ENCODE measurements at places on chromosomes 2 and 18.

GRCh38 chr18:62732617-62733016 is 17.3 kb downstream of the PHLPP1 start:
- DNase-seq: no peak

DNA sequence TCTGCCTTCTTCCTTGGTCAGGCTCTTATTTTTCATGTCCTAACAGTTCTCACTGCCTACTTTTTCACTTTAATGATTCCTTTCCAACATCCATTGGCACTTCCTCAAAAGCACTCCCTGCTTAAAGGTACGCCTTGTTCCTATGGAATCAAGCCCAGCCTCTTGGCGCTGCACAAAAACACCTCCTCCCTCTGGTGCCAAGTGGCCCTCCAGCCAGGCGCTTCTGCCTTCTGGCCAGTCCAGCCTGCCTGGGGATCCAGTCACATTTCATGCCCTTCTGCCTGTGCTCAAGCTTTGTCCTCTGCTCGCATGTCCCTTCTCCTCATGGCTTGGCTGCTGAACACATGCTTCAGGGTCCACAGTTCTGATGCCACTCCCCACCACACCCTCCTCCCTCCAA is 6.3 kb downstream of the TPRKB start:
- no peak for DNase-seq

GRCh38 chr2:11022064-11022463 is 110.3 kb downstream of the KCNF1 start:
- DNase-seq: no peak

DNA sequence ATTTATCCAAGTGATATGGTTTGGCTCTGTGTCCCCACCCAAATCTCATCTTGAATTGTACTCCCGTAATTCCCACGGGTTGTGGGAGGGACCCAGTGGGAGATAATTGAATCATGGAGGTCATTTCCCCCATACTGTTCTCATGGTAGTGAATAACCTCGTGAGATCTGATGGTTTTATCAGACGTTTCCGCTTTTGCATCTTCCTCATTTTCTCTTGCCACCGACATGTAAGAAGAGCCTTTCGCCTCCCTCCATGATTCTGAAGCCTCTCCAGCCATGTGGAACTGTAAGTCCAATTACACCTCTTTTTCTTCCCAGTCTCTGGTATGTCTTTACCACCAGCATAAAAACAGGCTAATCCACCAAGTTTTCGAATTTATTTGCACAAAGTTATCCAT is 20.3 kb upstream of the CHST10 start:
- DNase-seq: no peak

DNA sequence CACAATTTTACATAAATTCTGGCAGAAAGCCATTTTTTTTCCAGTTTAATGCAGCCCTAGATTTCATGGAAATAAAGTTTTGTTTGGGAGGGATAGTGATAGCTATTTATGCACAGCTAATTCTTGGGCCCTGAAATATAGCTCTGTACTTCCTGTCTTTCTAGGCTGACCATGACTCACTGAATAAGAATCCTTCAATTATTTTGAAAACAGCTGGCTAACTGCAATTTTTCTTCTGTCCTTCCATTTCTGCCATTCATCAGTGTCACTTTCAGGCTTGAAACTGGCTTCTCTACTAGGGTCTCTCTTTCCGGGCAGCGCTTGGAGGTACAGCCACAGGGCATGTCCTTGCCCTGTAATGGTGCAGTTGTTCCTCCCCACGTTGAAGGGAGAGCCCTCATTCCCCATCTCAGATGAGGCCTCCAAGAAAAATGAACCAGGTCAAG is 97.1 kb upstream of the TMEM178A start:
- DNase-seq: no peak

DNA sequence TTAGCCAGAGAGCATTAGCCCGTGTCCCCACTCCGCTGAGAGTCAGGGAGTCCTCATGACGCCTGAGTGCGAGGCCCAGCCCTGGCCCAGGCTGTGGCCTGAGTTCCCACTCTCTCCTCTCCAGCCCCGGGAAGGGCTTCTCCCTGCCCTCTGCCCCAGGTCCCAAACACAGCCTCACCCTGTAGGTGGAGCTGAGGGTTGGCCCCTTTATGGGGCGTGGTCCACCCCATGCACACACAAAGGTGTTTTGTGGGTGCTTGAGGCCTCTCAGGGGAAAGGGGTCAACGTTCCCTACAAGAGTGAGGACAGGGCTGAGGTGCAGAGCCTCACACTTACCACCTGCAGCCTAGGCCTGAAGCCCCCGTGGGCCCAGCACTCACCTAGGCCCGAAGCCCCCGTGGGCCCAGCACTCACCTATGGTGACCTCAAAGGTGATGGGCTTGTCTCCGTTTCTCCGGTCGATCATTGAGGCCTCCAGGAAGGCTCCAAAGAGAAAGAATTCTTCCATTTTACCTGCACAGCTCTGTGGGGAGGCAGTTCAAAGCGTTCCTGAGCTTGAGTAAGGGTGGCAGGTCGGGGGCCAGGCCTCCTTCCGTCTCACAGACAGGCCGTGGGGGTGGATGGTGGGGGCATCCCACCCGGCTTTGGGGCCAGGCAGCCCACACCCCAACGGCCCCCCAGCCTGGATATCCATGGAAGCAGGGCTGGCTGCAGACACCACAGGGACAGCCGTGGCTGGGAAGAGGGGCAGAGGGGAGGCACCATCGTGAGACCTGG is 2.1 kb upstream of the OTOF start:
- no peak for DNase-seq

DNA sequence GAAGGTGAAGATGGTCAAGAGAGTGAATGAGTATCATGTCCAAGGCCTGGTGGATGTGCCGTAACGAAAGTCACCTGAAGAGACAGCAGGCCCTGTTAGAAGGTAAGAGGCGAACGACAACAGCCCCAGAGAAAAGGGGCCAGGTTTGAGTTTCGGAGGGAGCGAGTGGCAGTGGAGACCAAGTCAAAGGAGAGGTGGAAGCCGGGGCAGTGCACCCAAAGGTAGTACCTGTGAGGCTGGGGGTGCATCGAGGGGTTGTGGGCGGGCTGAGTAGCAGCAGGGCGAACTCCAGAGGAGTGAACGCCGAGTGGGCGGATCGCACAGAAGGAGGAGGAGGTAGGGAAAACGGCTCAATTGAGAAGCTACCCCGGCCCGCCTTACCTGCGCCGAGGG is 358 bp downstream of the USP37 start:
- DNase-seq: peak; percentile 73

DNA sequence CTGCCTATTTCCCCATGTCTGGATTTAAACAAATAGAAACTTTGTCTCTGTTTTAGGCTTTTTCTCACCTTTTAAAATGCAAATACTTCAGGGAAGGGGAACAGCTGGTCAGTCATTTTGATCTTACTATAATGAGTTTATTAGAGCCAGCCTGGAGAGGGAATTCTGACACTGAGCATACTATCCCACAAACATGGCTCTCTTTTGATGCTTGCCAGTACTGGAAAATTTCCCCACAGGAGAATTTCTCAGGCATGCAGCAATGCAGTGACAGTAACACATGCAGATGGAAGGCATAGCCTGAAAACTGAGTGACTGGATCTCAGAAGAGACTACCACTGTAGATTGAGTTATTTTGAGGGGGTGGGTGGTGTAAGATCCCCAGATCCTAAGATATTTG is 974.3 kb upstream of the CELF4 start:
- DNase-seq: no peak

DNA sequence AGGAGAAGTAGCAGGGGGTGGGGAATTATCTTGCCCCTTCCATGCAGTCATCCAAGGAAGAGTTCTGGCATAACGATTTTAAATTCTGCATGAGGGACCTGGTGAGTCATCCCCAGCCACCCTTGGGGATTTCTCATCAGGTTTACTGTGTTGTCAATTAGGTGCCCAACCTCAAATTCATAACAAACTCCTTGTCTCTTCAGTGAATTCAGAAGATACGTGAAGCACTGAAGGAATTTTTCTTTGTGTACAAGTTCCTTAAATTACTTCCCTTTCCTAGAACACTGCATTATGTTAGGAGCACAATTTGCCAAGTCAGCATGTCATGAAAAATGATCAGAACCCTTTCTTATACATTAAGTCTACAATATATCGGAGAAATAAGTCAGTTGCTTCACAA is 70.8 kb upstream of the NOSTRIN start:
- DNase-seq: no peak

DNA sequence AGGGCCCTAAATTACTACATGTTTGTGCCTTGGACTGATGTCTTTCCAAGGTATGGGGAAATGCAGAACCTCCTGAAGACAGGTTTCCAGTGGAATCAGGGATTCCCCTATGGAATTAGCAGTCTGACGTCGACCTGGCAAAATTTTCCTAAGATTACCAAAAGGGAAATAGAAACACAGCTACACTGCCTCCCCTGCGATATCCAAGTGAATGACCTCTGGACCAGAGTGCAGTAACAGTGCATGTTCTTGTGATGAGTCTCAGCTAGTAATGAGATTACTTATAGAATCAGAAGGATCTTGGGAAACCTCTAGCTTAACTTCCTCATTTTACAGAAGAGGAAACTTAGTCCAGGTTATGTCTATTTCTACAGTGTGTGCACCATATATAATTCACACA is 21.3 kb upstream of the CHST9 start:
- no peak for DNase-seq

DNA sequence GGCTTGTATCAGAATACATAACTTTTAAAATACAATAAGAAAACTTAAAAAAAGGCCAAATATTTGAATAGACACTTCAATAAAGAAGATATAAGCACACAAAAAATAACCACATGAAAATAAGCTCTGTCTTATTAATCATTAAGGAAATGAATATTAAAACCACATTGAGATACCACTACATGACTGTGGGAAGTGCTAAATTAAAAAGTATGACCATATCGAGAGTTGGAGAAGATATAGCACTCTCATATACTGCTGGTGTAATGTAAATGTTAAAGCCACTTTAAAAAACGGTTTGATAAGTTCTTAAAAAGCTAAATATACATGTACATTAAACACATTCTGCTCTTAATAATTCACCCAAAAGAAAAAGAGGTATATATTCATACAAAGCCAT is 104.6 kb upstream of the TRIB2 start:
- DNase-seq: no peak

GRCh38 chr18:25832001-25832604 is 258.3 kb downstream of the SS18 start:
- DNase-seq: no peak

- DNase-seq: peak; percentile 93
These were observed at the start of gene ZFP36L2 for GRCh38 chr2:43226558-43226954. TSS of gene ZFP36L2 (minus strand) at chr2:43226606. CDS start at chr2:43226315, 291 bp downstream.

- no peak for DNase-seq
These were observed 59.5 kb downstream of the PUM2 start for GRCh38 chr2:20291106-20291564.

DNA sequence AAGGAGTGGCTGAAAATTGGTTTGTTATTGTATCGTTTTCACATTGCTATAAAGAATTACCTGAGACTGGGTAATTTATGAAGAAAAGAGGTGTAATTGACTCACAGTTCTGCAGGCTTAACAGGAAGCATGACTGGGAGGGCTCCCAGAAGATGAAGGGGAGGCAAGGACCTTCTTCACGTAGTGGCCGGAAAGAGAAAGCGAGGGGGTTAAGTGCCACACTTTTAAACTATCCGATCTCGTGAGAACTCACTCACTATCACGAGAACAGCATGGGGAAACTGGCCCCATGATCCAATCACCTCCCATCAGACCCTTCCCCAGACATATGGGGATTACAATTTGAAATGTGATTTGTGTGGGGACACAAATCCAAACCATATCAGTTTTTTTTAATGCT is 81.6 kb downstream of the FBXO15 start:
- DNase-seq: no peak

DNA sequence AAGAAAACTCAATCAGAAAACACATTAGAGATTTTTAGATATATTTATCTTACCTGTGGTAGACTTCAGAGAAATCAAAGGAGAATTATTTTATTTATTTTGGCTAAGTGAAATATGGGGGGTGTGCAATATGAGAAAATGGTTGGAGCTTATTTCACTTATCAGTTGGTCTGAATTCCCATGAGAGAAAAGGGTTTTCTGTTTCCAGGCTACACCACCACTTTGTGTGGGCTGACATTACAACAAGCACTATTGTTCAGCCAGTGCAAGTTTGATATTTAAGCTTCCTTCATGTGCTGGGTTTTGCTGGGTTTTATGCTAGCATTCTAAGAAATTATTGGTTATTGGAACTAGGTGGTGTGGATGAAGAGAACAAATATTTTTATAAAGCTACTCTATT is 33.5 kb downstream of the RMND5A start:
- DNase-seq: no peak

DNA sequence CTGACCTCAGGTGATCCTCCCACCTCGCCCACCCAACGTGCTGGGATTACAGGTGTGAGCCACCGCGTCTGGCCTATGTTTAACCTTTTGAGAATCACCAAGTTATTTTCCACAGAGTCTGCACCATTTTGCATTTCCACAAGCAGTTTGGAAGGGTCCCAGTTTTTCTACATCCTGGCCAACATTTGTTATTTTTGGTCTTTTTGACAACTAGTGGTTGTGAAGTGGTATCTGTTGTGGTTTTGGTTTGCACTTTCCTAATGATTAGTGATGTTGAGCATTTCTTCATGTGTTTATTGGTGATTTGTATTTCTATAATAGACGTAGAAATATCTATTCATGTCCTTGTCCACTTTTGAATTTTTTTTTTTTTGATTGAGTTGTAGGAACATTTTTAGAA is 67.9 kb downstream of the BIRC6 start:
- no peak for DNase-seq

GRCh38 chr18:68017385-68017784 is 500.9 kb upstream of the DSEL start:
- DNase-seq: no peak

GRCh38 chr2:88824951-88825350 is 133.5 kb downstream of the RPIA start:
- no peak for DNase-seq

Data from T follicular helper cell (primary cell).